ENCODE measurements at places on chromosomes 7 and 10. TPM values are rescaled to one million over a fixed set of nuclear protein-coding genes. Genes with fewer than 3 reads are reported as not detected.

DNA sequence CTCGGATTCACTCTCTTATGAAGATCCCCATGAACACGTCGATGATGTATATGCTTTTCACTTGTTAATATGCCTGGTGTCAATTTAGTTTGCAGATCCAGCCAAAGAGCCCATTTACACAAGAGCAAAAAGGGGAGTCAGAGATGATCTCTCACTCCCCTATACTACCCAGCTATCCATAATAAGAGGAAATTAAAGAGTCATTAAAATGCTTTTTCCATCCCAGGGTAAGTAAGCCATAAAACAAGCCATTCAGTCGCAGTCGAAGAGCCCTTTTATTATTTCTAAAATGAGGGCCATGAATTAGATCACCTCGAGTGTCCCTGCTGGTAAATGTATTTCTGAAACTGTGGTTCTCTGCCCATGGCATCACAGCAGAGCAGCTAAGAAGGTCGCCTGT, 41.2 kb downstream of the CHCHD3 start:
- H3K27ac ChIP-seq: no peak overlapping the region
- H3K27me3 ChIP-seq: no peaks in the 10 kb centered on the region
- no peaks in the 10 kb centered on the region for H3K36me3 ChIP-seq
- DNase-seq: no peak
- no peaks in the 10 kb centered on the region for H3K4me1 ChIP-seq
- H3K4me3 ChIP-seq: no peak overlapping the region

- no peak overlapping the region for H3K4me3 ChIP-seq
- H3K4me1 ChIP-seq: no peaks in the 10 kb centered on the region
- no peaks in the 10 kb centered on the region for H3K36me3 ChIP-seq
These were observed 7.6 kb downstream of the WNT8B start for GRCh38 chr10:100470367-100470766.

Gene PDAP1
- 79.5 TPM for total RNA-seq

DNA sequence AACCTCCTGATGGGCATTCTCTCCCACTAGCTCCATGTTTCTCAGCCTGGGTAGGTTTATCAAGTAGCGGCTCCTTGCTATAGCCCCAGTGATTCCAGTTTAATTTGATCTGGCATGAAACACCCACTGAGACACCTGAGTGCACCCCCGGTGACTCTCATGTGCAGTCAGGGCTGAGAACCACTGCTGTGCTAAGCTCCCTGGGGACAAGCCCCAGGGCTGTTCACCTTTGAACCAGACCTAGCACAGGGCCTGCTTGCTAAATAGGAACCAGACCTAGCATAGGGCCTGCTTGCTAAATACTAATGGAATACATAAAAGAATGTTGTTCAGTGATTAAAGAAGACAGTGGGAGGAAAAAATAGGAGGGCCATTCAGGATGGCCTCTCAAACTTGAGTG, 167.6 kb downstream of the JAZF1 start:
- H3K27ac ChIP-seq: no peak overlapping the region
- H3K4me3 ChIP-seq: no peak overlapping the region
- H3K27me3 ChIP-seq: no peaks in the 10 kb centered on the region
- no peaks in the 10 kb centered on the region for H3K4me1 ChIP-seq
- no peaks in the 10 kb centered on the region for H3K36me3 ChIP-seq
- DNase-seq: no peak

Gene NEBL
- total RNA-seq: 1.8 TPM

GRCh38 chr7:2016761-2017480, 215.8 kb downstream of the MAD1L1 start:
- no peak overlapping the region for H3K27ac ChIP-seq
- DNase-seq: no peak
- no peak overlapping the region for H3K4me3 ChIP-seq
- peaks cover 6% of the 10 kb centered on the region for H3K4me1 ChIP-seq
- peaks cover 16% of the 10 kb centered on the region for H3K36me3 ChIP-seq

GRCh38 chr10:132291826-132292225, 15.9 kb downstream of the STK32C start:
- H3K4me3 ChIP-seq: no peak overlapping the region
- H3K4me1 ChIP-seq: peaks cover 9% of the 10 kb centered on the region
- DNase-seq: no peak
- no peak overlapping the region for H3K27ac ChIP-seq
- H3K36me3 ChIP-seq: no peaks in the 10 kb centered on the region
- H3K27me3 ChIP-seq: no peaks in the 10 kb centered on the region

Gene PANK1
- 7.3 TPM for total RNA-seq

DNA sequence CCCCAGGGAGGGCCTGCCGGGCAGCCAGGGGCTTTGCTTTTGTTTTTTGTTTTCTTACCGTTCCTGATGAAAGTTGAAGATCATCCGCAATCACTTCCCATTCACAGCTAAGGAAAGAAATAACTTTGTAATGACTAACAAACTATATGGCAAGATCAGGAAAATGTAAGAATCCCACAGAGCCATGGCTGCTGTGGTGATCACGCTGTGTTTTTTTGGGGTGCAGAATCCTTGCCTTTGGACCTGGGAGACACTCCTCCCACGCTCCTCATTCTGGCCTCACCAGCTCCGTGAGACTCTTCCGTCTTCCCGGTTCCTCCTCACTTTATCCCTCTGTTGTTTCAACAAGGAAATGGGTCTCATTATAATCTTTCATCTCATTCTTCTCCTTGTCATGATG, 443.0 kb upstream of the MGMT start:
- H3K36me3 ChIP-seq: no peaks in the 10 kb centered on the region
- no peak overlapping the region for H3K4me3 ChIP-seq
- DNase-seq: no peak
- H3K27me3 ChIP-seq: peaks cover 29% of the 10 kb centered on the region
- H3K27ac ChIP-seq: no peak overlapping the region
- no peaks in the 10 kb centered on the region for H3K4me1 ChIP-seq

DNA sequence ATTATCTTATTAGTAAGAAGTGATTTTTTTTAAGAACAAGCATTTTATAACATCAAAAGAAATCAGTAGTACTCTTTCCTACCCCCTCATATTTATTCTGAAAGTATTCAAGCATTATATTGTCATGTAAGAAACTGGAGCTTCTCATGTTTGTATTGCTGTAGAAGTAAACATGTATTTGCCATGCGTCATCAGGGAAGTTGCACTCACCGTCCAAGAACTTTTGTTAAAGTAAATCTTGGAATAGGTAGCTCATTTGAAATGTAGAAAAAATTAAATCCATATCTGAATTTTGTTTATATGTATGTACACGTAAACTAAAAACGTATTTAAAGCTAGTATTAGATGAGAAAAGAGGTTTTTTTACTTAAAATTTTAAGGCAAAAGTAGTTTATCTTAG, 96.8 kb downstream of the PTEN start:
- peaks cover 52% of the 10 kb centered on the region for H3K36me3 ChIP-seq
- DNase-seq: no peak
- H3K27ac ChIP-seq: no peak overlapping the region
- no peak overlapping the region for H3K4me3 ChIP-seq

- H3K27ac ChIP-seq: no peak overlapping the region
- no peaks in the 10 kb centered on the region for H3K36me3 ChIP-seq
- no peak for DNase-seq
- peaks cover 25% of the 10 kb centered on the region for H3K4me1 ChIP-seq
- H3K4me3 ChIP-seq: no peak overlapping the region
These were observed 179.3 kb upstream of the CSTF2T start for GRCh38 chr10:51878695-51879094.

DNA sequence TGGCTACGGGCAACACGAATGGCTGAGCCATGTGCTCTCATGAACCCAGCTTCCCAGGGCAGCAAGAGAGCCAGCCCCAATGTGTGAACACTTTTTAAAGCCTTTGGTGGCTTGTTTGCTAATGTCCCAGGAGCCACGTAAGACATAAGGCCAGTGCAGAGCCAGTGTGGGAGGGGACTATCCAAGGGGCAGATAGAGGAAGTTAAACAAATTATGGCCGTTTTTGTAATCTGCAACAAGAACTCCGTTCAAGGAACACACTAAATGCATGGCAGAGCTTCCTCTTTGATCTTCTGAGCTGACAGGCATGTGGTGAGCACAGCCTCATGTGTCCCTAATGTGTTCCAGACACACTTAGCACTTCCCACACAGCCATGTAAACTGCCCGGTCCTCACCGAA, 133.3 kb downstream of the TEX36 start:
- no peaks in the 10 kb centered on the region for H3K4me1 ChIP-seq
- H3K4me3 ChIP-seq: no peak overlapping the region
- no peaks in the 10 kb centered on the region for H3K36me3 ChIP-seq
- H3K27me3 ChIP-seq: no peaks in the 10 kb centered on the region

Gene SFTPA1
- not detected for total RNA-seq

GRCh38 chr10:96034625-96035024, 8.8 kb upstream of the CCNJ start:
- H3K36me3 ChIP-seq: no peaks in the 10 kb centered on the region
- no peaks in the 10 kb centered on the region for H3K4me1 ChIP-seq
- no peak overlapping the region for H3K4me3 ChIP-seq

Gene NPTX2
- total RNA-seq: 12.1 TPM

Gene MYL7
- not detected for total RNA-seq

GRCh38 chr10:51291961-51292360, 217.7 kb downstream of the PRKG1 start:
- DNase-seq: no peak
- H3K4me1 ChIP-seq: no peaks in the 10 kb centered on the region
- no peaks in the 10 kb centered on the region for H3K36me3 ChIP-seq
- no peaks in the 10 kb centered on the region for H3K27me3 ChIP-seq
- no peak overlapping the region for H3K27ac ChIP-seq
- no peak overlapping the region for H3K4me3 ChIP-seq

- no peak overlapping the region for H3K4me3 ChIP-seq
- no peaks in the 10 kb centered on the region for H3K27me3 ChIP-seq
- DNase-seq: no peak
These were observed 13.7 kb downstream of the MYL10 start for GRCh38 chr7:101615446-101615845.

DNA sequence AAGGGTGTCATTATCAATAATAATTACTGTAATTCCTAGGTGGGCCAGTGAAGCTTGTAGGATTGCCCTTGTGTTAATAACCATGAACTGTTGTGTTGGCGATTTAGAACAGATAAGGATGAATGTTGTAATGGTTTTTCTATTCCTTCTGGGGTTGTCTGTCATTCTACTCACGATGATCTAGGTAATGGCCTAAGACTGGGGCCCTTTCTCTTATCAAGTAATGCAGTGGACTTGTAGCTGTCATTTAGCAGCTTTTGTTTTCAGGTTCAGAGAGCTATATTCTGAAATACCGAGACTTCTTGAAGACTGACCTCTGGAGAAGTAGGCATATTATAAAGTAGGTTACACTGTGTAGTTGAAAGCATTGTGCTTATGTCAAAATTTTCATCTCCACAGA, 110.2 kb downstream of the TAF3 start:
- H3K4me3 ChIP-seq: no peak overlapping the region
- H3K27me3 ChIP-seq: no peaks in the 10 kb centered on the region
- DNase-seq: no peak
- no peak overlapping the region for H3K27ac ChIP-seq
- no peaks in the 10 kb centered on the region for H3K36me3 ChIP-seq

GRCh38 chr7:35758421-35758820, 42.4 kb upstream of the SEPTIN7 start:
- peaks cover 4% of the 10 kb centered on the region for H3K4me1 ChIP-seq
- H3K27ac ChIP-seq: no peak overlapping the region
- H3K36me3 ChIP-seq: no peaks in the 10 kb centered on the region
- no peak for DNase-seq

- no peak overlapping the region for H3K27ac ChIP-seq
- no peaks in the 10 kb centered on the region for H3K4me1 ChIP-seq
- no peak for DNase-seq
- no peaks in the 10 kb centered on the region for H3K36me3 ChIP-seq
These were observed 13.6 kb upstream of the CALU start for GRCh38 chr7:128725531-128725930.

DNA sequence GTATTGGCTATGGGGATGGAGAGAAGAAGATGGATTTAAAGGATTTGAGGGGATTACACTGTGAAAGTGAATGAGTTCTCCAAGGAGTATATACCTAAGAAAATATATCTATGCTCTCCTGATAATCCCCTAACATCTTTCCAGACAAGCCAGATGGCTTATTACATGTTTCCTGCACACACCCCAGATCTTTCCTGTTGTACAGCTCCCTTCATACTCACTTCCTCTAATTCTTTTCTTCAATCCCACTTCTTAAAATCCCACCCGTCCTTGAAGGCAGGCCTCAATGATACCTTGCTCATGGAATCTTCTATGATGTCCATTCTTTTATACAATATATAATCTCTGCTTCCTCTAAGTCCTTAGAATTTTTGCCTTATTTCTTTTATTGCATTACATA, 317.2 kb upstream of the DGKB start:
- H3K4me1 ChIP-seq: no peaks in the 10 kb centered on the region
- H3K27ac ChIP-seq: no peak overlapping the region
- no peak for DNase-seq
- no peak overlapping the region for H3K4me3 ChIP-seq
- H3K36me3 ChIP-seq: no peaks in the 10 kb centered on the region

GRCh38 chr7:127769696-127770400, 117.9 kb downstream of the SND1 start:
- no peaks in the 10 kb centered on the region for H3K36me3 ChIP-seq
- no peaks in the 10 kb centered on the region for H3K4me1 ChIP-seq
- no peaks in the 10 kb centered on the region for H3K27me3 ChIP-seq
- no peak overlapping the region for H3K4me3 ChIP-seq

Gene DCLRE1C
- total RNA-seq: 27.4 TPM

DNA sequence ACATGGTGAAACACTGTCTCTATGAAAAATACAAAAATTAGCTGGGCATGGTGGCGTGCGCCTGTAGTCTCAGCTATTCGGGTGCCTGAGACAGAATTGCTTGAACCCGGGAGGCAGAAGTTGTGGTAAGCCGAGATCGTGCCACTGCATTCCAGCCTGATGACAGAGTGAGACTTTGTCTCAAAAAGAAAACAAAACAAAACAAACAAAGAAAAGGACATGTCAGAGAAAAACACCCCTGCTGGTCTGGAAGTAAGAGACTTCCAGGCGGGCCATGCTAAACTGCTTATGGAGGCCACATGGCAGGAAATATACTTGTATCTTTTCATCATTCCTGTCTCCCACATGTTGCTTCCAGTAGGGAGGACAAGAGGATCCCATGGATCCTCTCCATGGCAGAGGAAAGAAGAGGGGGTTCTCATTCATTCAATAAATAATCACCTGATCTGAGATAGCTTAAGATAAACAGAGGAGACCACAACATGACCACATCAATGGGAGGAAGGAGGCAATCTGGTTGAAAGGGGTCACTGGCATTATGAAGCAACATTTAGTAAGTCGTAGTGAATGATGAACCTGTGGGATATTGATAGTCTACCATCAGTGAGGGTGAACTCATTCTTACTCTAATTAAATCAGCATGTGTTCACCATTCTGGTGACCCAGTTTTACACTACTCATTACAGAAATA, 60.5 kb upstream of the ZNF138 start:
- H3K27me3 ChIP-seq: no peaks in the 10 kb centered on the region
- no peaks in the 10 kb centered on the region for H3K36me3 ChIP-seq
- no peak for DNase-seq
- no peak overlapping the region for H3K4me3 ChIP-seq
- H3K27ac ChIP-seq: no peak overlapping the region
- H3K4me1 ChIP-seq: no peaks in the 10 kb centered on the region

Gene MYL10
- not detected for total RNA-seq

- H3K27me3 ChIP-seq: no peaks in the 10 kb centered on the region
- H3K4me1 ChIP-seq: no peaks in the 10 kb centered on the region
- H3K27ac ChIP-seq: no peak overlapping the region
These were observed 214.6 kb downstream of the KIF20B start for GRCh38 chr10:89915968-89916367.

Data from stomach (tissue), 19 donors.